ENCODE measurements at places on chromosomes 2 and 18. TPM values are rescaled to one million over a fixed set of nuclear protein-coding genes. Genes with fewer than 3 reads are reported as not detected.

EGR4 gene
- not detected for total RNA-seq

CAPN14 gene
- under 0.01 TPM for total RNA-seq

PSMA8 gene
- total RNA-seq: not detected

IL1R1 gene
- 8.1 TPM for total RNA-seq
